Right renal cortex interstitium (tissue), 3 donors: ENCODE measurements at places on chromosomes 12 and 14. TPM values are rescaled to one million over a fixed set of nuclear protein-coding genes. Genes with fewer than 3 reads are reported as not detected.

- DNase-seq, result no peak
Observed at GRCh38 chr12:22856178-22856577, 231.2 kb downstream of the ETNK1 start.

- no peak for DNase-seq
Observed at GRCh38 chr12:93912086-93912733, 235.0 kb downstream of the CRADD start.

- DNase-seq, result no peak
Observed at GRCh38 chr12:77042833-77043232, 22.5 kb downstream of the E2F7 start.

- no peak for DNase-seq
Observed at GRCh38 chr14:24706351-24706750, 72.4 kb upstream of the GZMB start.

DNA sequence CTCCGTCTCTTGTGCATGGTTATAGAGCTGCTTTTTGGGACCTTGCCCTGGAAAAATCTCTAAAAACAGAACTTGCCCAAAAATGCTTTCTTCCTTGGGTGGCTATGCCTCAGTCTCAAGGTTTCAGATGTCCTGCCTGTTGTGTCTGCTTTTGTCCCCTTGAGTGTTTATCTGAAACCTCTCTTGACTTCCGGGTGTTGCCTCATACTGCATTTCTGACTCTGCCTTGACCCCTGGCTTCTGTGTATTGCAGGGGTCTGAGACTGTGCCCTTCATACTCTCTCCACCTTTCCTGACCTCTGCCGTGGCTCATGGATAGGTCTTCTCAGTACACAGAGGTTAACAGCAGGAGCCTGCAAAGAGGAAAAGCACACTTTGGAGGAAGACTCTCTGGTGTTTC is 124.8 kb upstream of the NTF3 start:
- no peak for DNase-seq

- no peak for DNase-seq
Observed at GRCh38 chr14:61042220-61042619, 61.2 kb downstream of the SLC38A6 start.

DNA sequence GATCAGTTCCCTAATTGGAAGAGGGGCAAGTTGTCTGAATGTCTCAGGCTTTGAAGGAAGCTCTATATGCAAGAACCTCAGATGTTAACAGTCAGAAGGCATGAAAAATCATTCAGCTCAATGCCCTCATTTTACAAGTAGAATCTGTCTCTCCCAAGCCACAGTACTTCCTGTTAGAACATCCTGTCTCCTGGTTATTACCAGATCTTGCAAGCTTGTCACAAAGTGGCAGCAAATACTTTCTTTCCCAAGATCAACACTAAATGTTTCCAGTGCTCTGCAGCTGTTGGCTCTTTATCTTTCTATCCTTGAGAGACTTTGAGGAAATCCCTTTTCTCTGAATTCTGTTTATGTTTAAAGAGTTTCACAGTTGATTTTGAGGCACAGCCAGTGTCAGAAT is 235.5 kb downstream of the AKAP6 start:
- DNase-seq, result no peak

The FLVCR2 gene
- polyA plus RNA-seq, result 7.9 TPM

The SLC17A8 gene
- 0.53 TPM for polyA plus RNA-seq

The P2RX7 gene
- polyA plus RNA-seq, result 0.86 TPM

The LRIG3 gene
- polyA plus RNA-seq, result 34.1 TPM

The KRT1 gene
- polyA plus RNA-seq, result 0.19 TPM

The LRP1-AS gene
- 0.44 TPM for polyA plus RNA-seq

The CNPY2 gene
- polyA plus RNA-seq, result 171 TPM

The CCDC91 gene
- polyA plus RNA-seq, result 37.2 TPM

The ACSM4 gene
- polyA plus RNA-seq, result not detected

The STON2 gene
- polyA plus RNA-seq, result 45.5 TPM

The NOVA1 gene
- 28.1 TPM for polyA plus RNA-seq

The POLE2 gene
- 14.1 TPM for polyA plus RNA-seq

The KRT71 gene
- polyA plus RNA-seq, result not detected
